ENCODE measurements at places on chromosomes 11 and 22.
A peak's percentile ranks its signal among the peaks of the same experiment; 100 is the strongest.

DNA sequence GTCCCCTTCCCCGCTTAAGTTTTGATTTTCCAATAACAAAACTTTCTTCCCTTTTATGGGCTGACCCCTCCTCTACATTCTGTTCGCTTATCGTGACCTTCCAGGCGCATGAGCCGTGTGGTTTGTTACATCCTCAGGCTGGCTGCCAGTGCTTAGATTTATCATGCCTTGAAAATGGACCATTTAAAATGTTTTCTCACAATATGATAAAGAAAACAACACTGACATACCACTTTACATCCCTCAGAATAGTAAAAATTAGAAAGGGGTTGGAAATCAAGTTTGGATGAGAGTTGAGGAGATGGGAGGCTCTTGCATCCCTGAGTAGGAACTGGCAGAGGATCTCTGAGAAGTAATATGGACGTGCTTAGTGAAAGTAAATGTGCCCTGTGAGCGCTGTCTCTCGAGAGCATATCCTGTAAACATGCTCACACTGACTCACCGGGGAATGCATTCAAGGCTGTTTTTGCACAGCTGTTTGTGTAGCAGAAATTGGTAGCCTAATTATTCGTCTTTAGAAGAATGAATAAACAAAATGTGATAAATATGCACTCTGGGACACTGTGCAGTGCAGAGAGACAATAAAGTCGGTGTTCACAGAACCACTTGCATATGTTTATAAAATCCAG, 17.1 kb upstream of the TOLLIP start:
- no peak for DNase-seq

DNA sequence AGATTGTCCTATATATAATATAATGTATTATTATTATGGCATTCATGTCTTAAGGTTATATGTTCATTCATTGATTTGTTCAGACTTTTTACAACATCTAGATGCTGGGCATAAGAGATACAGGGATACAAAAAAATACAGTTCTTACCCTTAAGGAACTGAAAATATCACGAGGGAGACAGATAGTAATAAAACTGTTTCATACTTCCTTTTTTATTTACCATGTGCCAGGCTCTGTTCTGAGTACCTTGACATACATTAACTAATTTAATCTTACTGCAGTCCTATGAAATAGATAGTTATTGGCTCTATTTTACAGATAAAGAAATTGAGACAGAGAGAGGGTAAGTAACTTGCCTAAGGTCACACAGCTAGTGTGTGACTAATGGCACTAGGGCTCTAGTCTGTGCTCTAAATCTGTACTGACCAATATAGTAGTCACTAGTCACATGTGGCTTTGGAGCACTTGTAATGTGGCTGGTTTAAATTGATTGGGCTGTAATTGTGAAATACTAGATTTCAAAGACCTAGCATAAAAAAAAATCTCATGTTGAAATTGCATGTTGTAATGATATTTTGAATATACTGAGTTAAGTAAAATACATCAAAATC, 21.3 kb downstream of the TRIM44 start:
- DNase-seq: no peak

- DNase-seq: no peak
Measured at GRCh38 chr11:121711236-121711635, 258.5 kb upstream of the SORL1-AS1 start.

- DNase-seq: no peak
Measured at GRCh38 chr22:50326225-50326955, 422 bp downstream of the DENND6B start.

GRCh38 chr22:46064966-46065666, 85.2 kb upstream of the PPARA start:
- DNase-seq: no peak

GRCh38 chr11:10359171-10359570, 54.3 kb downstream of the ADM start:
- no peak for DNase-seq

- no peak for DNase-seq
Measured at GRCh38 chr11:101059331-101059730, 70.3 kb downstream of the PGR start.

- DNase-seq: no peak
Measured at GRCh38 chr11:72693271-72693968, 19.2 kb upstream of the PDE2A start.

- no peak for DNase-seq
Measured at GRCh38 chr11:9817191-9817590, 153.3 kb downstream of the SWAP70 start.

GRCh38 chr11:76854709-76855108, 6.0 kb upstream of the ACER3 start:
- DNase-seq: no peak

DNA sequence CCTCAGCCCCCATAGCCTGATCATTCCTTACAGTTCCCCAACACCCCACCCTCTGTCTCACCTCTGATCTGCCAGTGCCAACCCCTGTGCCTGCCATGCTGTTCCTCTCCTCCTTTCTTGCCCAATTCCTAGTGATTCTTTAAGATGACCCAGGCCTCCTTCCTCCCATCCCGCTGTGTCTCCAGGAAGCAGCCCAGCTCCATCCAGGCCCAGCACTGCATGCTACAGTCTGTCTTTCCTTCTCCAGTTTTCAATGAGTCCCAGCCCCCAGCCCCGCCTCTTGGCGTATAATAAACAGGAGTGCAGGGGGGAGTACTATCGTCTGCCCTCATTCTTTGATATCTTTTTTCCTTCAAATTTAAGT, 12.3 kb downstream of the LTBP3 start:
- no peak for DNase-seq

DNA sequence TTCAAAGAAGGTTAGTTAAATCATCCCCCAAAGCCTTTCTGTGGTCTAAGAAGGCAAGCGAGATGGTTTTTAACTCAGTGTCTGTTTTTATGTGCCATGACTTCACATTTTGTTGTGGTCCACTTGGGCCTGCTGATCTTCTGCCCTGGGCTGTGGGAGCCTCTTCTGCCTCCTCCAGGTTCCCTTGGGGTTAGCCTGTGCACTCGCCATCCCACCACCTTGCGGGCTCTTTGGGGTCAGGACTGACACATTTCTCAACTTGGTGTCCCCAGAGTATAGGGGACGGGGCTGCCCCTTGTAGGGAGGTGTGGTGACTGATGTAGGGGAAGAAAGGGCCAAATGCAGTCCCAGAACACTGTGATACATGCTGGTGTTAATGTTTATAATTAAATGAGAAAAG, 207.0 kb downstream of the TBC1D22A start:
- DNase-seq: no peak

GRCh38 chr11:45906096-45906682, 882 bp downstream of the FREY1 start:
- DNase-seq: no peak

DNA sequence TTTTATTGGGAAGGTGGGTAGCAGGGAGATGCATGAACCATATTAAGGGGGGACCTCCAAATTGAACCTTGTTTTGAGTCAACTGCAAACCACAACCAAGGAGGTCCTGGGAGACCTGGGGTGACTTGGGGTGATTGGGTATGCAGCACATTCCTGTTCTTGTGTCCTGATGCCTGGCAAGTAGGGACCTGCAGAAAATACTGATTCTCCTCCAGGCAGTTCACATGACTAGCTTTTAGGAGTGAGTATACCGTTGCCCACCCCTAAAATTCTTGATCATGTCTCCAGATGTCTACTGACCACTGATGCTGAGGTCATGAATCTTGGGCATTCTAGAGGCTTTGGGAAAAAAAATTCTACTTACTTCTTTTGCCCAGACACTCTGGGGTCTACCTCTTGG, 6.3 kb downstream of the EHF start:
- DNase-seq: no peak

DNA sequence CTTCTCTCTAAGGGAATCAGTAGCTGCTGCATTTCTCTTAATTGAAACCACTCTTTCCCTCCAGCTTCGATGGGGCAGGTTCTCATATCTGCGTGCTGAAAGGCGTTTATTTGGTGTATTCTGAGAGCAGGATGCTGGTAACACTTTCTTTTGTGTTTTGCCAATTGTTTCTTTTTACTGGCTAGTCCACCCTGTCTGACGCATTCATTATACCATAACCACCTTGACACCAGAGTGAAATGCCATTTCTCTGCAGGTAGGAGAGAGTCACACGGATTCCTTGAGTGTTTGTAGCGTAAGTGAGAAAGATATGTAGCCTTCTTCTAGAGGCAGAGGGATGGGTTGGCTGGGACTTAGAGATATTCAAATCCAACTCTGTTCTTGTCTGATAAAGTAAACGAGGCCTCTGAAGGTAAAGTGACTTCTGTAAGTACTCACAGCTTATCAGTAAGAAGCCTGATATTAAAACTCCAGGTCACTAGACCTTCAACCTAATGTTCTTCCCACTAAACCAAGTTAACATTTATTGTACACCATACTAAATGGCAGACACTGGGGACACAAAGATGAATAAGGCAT, 21.4 kb downstream of the CD44 start:
- no peak for DNase-seq

GRCh38 chr11:66727282-66728037, 1.6 kb downstream of the SPTBN2 start:
- no peak for DNase-seq

DNA sequence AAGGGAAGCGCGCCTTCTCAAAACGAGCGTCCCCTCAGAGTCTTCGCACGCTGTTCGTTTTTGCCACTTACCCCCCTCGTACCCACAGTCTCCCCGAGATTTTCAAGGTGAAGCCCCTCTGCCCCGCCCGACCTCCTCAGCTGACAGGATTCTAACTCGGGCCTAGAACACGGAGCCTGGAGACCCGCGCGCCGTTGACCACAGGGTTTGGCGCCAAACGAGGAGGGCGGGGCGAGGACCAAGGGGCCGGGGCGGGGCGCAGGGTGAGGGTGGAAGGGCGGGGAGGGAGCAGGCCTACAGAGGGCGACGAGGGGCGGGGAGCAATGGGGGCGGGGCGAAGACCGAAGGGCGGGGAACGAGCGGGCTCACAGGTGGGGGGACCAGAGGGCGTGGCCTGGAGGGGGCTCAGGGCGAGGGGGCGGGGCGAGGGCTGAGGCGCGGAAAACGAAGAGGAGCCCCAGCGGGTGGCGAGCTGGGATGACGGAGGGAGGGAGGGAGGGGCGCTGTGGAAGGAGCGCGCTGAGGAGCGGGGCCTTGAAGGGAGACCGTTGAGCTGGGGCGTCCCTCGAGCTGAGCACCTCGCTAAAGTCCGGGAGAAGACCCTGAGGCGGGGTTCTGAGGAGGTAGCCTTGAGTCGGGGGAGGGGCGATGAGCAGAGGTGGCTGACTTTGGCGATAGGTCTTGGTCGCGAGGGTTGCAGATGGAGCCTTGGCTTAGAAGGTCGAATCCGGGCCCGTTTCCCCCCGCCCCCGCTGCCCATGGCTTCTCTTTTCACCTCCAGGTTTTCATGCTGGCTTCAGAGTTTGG, at the start of gene DMC1:
TSS of gene DMC1 (minus strand) at position 212 of the 807 bp plus-strand sequence. CDS start 1,927 bp downstream, outside the sequence.
- peak; percentile 86 for DNase-seq

GRCh38 chr11:30811226-30811755, 225.1 kb upstream of the MPPED2 start:
- DNase-seq: no peak

- DNase-seq: no peak
Measured at GRCh38 chr11:130199792-130200191, 40.2 kb downstream of the ST14 start.

- DNase-seq: no peak
Measured at GRCh38 chr11:82890936-82891335, 9.3 kb downstream of the PRCP start.

- DNase-seq: no peak
Measured at GRCh38 chr22:29158546-29158945, 47.1 kb upstream of the EMID1 start.

DNA sequence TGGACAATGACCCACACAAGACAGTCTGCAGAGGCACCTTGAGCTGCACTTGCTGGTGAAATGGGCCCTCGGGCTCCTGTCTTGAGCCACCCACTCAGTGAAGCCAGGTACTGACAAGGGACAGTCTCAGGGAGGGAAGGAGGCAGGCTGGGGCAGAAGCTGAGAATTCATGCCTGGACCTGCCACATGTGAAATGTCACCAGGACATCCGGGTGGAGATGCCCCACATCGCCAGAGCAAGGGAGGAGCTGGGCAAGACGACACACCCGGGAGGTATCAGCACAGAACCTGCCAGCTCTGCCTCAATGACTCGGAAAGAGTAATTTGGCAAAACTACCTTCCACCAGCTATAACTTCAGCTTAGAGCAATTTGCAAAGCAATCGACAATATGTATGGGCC, 23.5 kb downstream of the CPT1A start:
- DNase-seq: no peak

- peak; percentile 50 for DNase-seq
Measured at GRCh38 chr11:115716601-115717529, 212.7 kb upstream of the CADM1 start.

- DNase-seq: no peak
Measured at GRCh38 chr11:115241899-115242298, 262.3 kb downstream of the CADM1 start.

GRCh38 chr11:31643857-31644256, 134.3 kb downstream of the ELP4 start:
- DNase-seq: peak; percentile 78

DNA sequence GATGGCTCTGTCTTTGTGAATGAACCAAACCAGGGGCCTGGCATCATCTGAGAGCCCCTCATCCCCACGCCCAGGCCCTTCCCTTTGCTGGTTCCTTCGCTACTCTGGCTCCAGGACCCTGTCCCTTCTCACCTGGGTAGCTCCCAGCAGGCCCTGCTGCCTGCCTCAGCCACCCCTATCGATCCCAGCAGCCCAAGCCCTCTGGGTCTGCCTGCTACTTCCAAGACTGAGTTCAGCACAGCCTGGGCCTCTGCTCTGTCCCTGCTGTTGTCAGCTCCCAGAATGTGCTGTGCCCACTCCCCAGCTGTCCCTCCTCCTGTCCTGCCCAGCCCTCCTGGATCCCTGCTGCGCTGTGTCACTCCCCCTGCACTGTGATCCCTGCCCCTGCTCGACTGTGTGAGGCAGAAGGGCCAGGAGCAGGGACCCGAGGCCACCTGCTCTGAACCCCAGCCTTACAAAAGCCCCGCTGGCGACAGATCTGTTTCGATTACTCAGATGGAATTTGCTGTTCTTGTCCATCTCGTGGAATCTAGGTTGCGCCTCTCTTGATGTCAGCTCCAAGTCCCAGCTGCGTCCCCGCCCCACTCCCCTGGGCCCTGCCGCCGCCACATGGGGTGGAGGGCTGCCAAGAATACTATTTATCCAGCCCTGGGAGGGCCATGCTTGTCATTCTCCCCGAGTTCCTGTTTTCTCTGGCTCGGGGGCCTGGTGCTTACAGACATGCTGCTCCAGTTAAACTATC, 13.0 kb downstream of the MRPL21 start:
- peak; percentile 93 for DNase-seq

DNA sequence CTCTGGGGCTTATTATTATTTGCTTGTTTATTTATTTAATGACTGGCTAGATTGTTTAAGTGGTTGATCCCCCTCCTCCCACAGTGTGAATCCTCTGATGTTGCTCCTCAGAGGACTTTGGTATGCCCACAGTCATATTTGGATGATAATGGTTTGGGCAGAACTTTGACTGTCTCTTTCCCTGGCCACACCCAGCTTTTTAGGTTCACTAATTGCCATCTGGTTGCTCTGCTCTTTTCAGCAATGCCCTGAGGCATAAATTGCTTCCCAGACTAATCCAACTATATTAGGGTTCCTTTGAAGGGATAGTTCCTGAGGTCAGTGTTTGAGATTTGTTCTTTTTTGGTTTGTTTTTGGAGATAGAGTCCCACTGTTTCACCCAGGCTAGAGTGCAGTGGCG, 99.3 kb upstream of the RRM1 start:
- DNase-seq: no peak
